ENCODE measurements at places on chromosomes 1 and 21.

GRCh38 chr1:6960291-6960811, 175.1 kb downstream of the CAMTA1 start:
- DNase-seq = no peak

DNA sequence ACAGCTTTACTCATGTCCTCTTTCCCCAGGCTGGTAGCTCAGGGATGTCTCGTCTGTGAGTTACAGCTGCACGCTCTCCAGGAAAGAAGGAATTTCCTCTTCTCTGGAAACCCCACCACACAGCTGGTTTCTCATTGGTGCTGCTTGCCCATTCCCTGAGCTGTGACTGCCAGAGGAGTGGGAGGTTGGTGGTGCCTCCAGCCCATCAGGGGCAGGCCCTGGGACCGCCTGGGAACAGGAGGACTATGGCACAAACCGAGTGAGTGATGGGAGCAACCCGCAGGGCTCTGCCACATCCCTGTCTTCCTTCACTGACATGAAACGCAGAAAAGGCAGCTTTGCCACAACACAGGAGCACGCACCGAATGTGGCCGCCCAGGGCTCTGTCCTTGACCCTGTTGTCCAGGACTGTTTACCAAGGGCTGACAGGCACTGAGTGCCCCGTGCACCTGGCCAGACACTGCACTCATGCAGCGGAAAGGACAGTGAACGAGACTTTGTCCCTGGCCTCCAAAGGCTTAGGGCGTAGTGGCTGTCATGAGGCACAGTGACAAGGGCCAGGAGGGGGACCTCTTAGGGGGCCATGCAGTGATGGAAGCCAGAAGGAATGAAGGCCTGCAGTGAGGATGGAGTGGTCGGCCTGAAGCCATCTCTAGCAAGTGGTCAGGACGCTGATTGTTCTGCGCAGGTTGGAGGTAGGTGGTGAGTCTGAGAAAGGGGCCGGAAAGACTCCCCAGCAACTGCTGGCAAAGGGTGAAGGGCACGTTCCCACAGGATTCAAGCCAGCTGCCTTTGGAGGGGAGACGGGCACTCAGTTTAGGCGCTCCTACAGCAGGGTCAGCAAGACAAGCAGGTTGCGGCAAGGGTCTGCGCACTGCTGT, 1.7 kb upstream of the CCNL2 start:
- DNase-seq = no peak

DNA sequence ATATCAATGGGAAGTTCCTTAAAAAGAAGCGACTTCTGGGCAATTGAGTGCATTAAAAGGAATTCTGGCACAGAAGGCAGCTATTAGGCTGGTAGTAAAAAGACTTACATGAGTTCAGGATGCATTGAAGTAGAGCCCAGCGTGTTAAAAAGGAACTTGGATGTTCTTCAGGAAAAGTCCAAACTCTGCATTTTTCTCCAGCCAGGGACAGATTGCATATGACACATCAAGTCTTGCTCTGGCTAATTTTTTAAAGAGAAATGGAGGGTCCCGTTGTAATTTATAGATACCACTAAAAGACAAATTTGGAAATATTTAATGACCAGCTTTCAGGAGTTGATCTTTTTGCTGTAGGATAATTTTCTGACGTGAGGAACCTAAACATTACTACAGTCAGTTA, 1.2 kb downstream of the TPRG1L start:
- DNase-seq = no peak

DNA sequence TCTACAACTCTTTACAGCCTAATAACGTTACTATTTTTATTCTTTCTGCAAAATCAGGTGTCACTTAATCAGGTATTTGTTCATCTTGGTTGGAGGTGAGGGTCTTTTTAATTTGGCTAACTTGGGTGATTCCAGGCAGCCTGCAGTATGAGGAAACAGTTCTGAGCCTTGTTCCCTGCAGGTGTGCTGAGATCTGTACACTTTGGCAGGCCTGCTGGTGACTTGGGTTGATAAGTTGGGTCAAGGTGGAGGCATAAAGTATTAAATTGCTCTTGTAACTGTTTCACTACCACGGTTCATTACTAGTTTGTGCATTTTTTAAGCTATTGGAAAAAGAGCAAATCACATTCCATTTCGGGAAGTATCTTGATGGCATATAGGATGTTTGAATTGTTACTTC, 10.0 kb downstream of the MAP3K21 start:
- no peak for DNase-seq

DNA sequence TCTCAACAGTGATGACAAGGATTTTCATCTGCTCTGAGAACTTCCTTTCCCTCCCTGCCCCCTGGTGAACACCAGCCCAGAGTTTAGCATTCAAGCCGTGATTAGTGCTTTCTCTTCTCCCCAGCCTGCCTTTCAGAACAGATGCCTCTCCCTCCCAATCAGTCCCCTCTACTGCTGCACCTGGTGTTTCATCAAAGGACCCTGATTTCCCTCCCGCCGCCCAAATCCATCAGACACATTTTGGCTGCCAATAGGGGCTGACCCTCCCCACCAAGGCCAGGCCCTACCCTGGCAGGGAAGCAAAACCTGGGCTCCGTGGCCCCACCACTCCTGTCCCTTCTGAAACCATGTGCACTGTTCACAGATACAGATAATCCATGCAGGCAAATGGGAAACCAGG, 34.0 kb upstream of the KLHDC7A start:
- DNase-seq = no peak

DNA sequence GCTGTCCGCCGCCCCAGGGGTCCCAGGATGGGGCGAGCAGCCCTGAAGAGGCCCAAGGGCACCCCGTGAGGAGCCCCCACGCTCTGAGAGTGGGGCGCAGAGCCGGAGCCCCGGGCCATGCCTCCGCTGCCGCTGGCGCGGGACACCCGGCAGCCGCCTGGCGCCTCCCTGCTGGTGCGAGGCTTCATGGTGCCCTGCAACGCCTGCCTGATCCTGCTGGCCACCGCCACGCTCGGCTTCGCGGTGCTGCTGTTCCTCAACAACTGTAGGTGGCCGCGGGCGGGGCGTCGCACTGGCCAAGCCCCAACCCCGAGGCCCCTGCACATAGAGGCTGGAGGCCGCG, 14.5 kb downstream of the AGRN start:
- DNase-seq = no peak

GRCh38 chr1:97163591-97164275, 442.1 kb downstream of the PTBP2 start:
- DNase-seq = no peak

GRCh38 chr1:70979881-70980280, 67.7 kb downstream of the PTGER3 start:
- no peak for DNase-seq

- DNase-seq = no peak
Observed at GRCh38 chr1:43432171-43432860, 21.4 kb downstream of the HYI start.

GRCh38 chr1:3838788-3839187, 18.2 kb downstream of the CEP104 start:
- DNase-seq = no peak

GRCh38 chr1:221849110-221849509, 107.2 kb upstream of the DUSP10 start:
- DNase-seq = no peak

GRCh38 chr1:38190983-38191382, 144.4 kb upstream of the POU3F1 start:
- no peak for DNase-seq

GRCh38 chr1:42043182-42043581, 110.0 kb upstream of the GUCA2B start:
- DNase-seq = no peak

DNA sequence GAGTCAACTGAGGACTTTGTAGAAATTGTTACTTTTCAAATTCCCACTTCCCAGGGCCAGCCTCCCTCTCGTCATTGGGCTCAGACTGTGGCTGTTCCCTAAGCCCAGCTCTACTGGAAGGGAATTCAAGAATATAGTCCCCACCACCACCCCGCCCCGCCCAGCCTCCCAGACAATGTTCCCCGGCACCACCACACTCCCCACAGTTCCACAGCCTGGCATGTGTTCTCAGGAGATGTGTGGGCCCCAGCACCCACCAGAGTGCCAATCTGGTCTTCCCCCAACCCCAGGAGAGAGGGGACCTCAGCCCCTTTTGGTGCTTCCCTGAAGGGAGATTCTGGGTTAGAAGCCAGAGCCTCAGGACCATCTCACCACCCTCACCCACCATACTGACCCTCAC, 120.1 kb downstream of the SYT2 start:
- no peak for DNase-seq

GRCh38 chr1:197841883-197842553, 60.4 kb upstream of the C1orf53 start:
- DNase-seq = no peak

DNA sequence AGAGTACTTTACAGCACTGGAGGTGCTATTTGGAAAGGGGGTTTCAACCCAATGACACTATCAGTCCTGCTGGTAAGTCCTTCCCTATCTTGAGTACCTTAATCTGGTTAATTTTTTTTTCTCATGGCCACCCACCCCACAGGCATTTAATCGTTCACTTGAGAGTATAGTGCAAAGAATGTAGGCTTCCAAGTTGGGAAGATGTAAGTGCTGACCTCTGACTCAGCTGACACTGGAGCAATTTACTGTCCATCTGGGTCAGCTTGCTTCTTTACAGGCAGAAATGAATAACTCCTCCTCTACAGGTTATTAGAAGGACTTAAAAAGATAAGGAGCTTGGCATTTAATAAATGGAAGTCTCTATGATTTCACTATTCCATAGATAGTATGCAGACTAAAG, 89.6 kb downstream of the AK5 start:
- DNase-seq = no peak

DNA sequence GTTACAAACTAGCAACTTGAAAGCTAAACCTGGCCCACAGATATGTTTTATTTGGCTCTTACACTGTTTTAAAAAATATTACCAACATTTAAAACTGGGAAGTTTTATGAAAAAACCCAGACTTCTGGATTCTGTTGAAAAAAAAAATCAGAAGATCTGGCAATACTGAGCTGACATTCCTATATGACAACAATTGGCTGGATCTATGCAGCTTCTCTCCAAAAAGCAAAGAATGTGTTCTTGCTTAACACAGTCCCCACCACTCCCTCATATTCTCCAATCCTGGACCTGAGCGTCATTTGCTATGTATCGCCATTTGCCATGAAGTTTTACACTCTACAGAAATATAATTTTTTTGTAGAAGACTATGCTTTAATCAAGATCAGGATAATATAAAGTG, 859.6 kb downstream of the LTN1 start:
- no peak for DNase-seq

GRCh38 chr1:243734308-243734695, 115.7 kb downstream of the AKT3 start:
- no peak for DNase-seq

DNA sequence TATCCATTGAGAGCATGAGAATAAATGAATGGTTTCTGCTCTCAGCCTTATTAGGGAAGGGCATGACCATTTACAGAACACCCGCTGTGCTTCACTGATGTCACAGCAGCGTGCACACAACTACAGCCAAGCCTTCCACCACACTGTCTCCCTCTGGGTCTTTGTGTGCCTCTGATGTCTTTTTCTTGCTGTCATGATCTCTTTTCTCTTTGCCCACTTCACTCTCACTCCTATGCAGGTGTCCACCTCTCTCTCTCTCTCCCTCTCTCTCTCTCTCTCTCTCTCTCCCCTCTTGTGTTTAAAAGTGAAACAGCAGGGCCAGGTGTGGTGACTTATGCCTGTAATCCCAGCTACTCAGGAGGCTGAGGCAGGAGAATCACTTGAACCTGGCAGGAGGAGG, 232.5 kb upstream of the JUN start:
- peak; percentile 24 for DNase-seq

DNA sequence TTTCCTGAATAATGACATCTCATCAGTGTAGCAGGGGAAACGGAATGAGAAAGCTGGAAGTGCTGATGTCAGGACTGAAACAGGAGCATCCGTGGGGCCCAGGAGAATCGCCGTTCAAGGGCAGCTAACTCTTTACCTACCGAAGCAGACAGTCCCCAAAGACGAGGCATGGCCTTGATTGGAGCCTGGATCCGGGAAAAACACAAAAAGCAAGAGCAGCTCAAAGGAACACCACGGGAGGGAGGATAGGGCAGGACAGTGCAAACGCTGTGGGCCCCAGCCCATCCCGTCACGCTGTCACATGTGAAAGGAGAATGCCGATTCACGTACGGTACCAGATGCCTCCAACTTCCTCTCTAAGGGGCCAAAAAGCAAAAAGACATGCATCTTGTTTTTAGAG, 34.9 kb downstream of the WNT9A start:
- DNase-seq = no peak

DNA sequence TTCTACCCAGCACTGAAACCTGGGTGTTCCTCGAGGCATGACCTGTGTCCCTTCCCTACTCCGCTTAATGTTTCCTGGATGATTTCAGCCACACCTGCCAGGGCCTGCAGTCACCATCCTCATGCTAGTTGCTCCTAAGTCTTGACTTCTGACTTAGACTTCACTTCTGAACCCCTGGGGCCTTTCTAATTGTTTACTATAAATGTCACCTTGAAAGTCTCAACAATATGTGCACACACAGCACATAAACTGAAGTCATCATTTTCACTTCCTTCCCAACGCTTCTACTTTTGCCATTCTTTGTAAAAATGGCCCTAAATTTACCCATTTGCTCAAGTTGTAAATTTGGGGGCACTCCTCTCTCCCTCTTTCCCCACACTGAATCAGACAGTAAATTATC, 141.1 kb downstream of the DYRK1A start:
- DNase-seq = no peak

- DNase-seq = no peak
Observed at GRCh38 chr1:32806290-32806689, 10.9 kb downstream of the YARS1 start.

- no peak for DNase-seq
Observed at GRCh38 chr1:172845371-172845770, 186.5 kb downstream of the FASLG start.

DNA sequence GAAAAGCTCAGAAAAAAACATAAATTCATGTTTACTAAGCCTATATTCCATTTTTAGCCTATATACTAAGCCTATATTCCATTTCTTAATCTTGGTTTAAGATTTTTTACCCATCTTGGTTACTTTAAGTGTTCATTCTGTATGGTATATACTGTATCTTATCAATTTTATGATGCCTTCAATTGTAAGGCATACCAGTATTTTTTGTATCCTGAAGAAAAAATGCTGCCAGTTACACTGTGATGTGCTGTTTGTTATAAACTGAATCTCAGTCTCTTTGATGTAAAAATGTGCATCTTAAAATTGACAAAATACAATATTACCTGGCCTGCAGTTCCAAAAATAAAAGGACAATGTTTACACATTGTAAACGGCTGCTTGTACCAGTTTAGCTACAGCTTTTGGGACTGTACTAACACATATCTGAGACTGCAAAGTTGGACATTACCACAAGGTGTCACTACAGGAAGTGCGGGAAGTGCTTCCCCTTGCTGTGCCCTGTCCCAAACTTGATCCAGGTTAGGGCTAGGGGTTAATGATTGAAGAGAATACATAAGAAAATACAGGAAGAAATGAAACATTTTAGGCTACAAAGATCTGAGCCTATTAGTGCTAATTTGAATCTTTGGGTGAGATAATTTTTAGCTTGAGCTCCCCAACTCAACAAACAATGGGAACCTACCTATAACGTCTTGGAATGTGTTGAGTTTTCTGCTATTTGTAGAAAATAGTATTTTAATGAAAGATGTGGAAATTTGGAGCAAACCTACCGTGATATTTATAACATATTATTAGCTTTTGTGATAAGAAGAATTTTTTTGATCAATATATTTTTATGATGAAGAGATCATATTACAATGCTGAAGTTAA, 108.9 kb downstream of the LBR start:
- peak; percentile 44 for DNase-seq

Data from CD4-positive, CD25-positive, alpha-beta regulatory T cell (primary cell).